Activated CD4-positive, alpha-beta T cell treated with anti-CD3 and anti-CD28 coated beads, Interleukin-2, amount 10 ng/mL, durations not matched to agents 24 days and 14 days (primary cell): ENCODE measurements at places on chromosomes 7 and 10.
A peak's percentile ranks its signal among the peaks of the same experiment; 100 is the strongest.

GRCh38 chr7:130222-130572 is 62.2 kb upstream of the FAM20C start:
- no peak for DNase-seq

GRCh38 chr10:126686719-126687118 is 16.2 kb upstream of the C10orf90 start:
- DNase-seq, result no peak

- peak; percentile 57 for DNase-seq
These were observed 16.8 kb upstream of the ABCB5 start for GRCh38 chr7:20598459-20599309.

- peak; percentile 91 for DNase-seq
These were observed 83.1 kb downstream of the CTNNA3 start for GRCh38 chr10:67612577-67613537.

DNA sequence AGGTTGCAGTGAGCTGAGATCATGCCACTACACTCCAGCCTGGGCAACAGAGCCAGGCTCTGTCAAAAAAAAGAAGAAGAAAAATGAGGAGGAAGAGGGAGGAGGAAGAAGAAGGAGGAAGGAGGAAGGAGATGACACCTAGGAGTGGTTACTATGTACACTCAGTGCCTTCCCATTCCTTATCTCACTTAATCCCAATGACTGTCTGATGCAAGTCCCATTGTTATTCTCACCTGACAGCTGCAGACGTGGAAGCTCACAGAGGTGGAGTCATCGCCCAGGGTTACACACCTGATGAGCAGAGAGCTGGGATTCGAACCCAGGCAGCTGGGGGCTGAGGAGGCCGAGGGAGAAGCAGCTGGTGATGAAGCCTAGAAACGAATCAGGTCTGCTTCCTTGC is 258.8 kb downstream of the SNX10 start:
- no peak for DNase-seq

DNA sequence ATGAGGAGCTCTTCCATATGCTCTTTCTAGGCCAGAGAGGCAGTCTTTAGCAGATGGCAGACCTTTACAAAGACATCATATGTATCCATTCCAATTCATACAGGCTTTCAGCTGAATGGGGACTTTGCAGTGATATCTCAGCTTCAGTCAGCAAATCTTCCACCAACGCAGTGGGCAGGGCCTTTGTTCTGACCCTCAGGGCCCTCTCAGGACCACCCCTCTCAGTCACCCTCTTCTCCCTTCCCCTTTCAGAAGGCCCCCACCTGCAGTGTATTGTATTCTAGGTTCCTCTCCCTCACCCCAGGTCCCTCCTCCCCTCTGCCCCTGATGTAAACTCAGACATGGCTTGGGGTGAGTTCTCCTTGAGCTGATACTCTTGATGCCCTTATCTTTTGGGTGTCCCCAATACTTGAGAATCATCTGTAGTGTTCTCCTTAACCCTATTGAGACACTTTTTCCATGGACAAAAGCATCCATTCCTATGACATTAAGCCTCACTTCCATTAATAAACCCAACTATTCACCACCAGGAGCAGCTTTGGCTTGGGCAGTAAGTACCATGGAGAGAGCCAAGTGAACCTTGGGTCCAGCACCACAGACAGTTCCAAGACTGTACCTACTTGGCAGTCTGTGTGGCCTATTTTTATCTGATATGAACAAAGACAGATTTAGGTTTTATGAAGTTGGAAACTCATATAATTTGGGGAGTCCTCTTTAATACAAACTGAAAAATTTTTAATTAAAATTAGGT is 62.7 kb downstream of the ADCYAP1R1 start:
- DNase-seq, result no peak

- no peak for DNase-seq
These were observed 21.1 kb downstream of the BNIP3 start for GRCh38 chr10:131960631-131961046.

- no peak for DNase-seq
These were observed 1309.7 kb downstream of the REEP3 start for GRCh38 chr10:64830869-64831268.

GRCh38 chr7:155942226-155942950 is 130.1 kb upstream of the SHH start:
- DNase-seq, result no peak

DNA sequence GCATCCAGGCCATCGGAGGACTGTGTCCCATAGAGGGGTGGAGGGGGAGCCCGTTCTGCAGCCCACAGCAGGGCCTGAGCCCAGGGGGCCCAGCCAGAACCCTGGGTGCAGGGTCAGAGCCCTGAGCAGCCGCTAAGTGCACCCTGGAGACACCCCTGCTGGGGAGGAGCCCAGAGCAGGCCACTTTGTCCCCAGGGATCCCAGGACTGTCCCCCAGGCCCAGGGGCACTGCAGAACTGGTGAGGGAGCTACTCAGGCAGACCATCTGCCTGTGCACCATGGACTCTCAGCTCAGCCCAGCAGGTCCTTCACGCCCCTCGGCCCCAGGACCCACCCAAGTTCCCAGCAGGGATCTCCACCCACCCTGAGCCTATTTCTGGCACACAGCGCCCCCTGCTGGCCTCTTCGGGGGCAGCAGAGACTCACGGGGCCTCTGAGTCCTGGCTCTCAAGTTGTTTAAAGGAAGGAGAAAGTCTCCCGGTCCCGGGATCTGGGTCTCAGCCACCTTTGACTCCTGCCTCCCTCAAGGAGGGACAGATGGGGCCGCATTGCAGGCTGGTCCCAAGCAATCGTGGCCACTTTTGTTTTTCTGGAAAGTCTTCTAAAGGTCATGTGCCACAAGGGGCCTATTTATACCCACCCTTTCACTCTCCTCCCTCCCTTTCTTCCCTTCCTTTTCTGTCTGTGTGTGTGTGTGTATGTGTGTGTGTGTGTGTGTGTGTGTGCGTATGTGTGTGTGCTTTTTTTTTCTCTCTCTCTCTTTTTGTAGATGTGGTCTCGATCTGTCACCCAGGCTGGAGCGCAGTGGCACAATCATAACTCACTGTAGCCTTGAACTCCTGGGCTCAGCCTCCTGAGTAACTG is 90.3 kb downstream of the MYL10 start:
- DNase-seq, result peak; percentile 88

GRCh38 chr7:107582875-107583274 is 2.8 kb downstream of the BCAP29 start:
- DNase-seq, result no peak

- no peak for DNase-seq
These were observed 53.4 kb downstream of the WNT2 start for GRCh38 chr7:117269417-117269816.

GRCh38 chr10:110919349-110919931 is at the start of gene SHOC2:
Gene SHOC2 (plus strand): TSS chr10:110919604. CDS start chr10:110964359, 44,755 bp downstream.
- DNase-seq, result peak; percentile 99

DNA sequence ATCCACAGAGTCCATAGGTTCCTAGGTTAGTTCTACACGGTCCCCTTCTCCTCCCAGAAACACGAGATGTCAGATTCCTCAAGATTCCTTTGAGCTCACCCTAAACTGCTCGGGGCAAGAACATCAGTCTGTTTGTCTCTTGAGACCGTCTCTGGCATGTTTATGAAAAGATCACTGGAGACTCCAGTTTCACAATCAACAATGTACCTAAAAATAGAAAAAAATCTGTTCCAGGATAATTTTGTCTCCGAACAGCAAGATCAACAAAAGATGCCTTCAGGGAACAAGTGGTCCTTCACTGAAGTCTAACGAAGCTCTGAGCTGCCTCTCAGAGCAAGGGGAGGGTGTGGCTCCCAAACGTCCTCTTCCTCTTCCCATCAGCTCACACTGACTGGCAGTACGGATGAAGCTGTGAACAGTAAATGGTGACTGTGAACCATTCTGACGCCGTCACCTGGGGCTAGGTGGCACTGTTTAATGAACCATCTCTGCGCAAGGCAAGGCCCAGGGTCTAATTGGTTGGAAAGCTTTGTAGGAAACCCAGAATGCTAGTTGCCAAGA is 156.2 kb upstream of the LYZL1 start:
- DNase-seq, result no peak

DNA sequence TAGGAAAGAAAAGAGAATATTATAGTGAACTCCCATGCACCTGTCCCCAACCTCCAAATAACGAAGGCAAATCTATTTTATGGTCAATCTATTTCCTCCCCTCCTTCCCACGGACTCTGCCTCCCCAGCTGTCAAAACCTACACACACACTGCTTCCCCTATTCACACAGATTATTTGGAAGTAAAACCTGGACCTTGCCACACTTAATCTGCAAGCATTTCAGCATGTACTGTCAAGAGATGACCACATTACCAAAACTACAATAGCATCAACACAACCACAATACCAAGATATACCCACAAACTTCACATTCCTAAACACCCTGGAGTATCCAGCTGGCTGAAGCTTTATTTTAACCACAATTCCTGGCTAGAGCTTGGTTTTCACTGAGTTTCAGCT is 27.8 kb upstream of the KCNK18 start:
- no peak for DNase-seq

- no peak for DNase-seq
These were observed 59.5 kb upstream of the CAV2 start for GRCh38 chr7:116439841-116440549.

- DNase-seq, result no peak
These were observed 84.1 kb upstream of the DLX6 start for GRCh38 chr7:96921231-96921630.

GRCh38 chr10:116477986-116478664 is 50.5 kb downstream of the PNLIPRP3 start:
- no peak for DNase-seq

- no peak for DNase-seq
These were observed 299.9 kb upstream of the ZMIZ1 start for GRCh38 chr10:78768876-78769275.
